ENCODE measurements at places on chromosomes 7 and 10.

DNA sequence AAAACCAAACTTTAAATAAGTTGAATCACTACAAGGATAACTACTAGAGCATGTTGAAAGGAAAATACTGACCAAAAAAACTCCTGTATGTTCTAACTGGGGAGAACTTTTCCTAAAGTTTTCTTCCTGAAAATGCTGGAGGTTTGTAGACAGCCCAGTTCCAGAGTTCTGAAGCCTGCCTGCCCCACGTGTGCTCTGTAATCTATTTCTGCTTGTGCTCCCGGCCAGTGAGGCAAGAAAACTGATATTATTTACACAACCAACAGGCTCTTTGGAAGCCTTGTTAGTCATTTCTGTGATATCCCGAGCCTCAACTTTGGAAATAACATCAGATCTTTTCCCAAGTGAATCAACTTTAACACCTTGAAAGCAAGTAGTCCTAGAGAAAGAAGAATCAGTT, 46.7 kb downstream of the ZFAND4 start:
- no peak for DNase-seq

- no peak for DNase-seq
Measured at GRCh38 chr7:73987298-73987697, 40.7 kb upstream of the ELN start.

- DNase-seq = no peak
Measured at GRCh38 chr7:45599851-45600706, 25.9 kb downstream of the ADCY1 start.

DNA sequence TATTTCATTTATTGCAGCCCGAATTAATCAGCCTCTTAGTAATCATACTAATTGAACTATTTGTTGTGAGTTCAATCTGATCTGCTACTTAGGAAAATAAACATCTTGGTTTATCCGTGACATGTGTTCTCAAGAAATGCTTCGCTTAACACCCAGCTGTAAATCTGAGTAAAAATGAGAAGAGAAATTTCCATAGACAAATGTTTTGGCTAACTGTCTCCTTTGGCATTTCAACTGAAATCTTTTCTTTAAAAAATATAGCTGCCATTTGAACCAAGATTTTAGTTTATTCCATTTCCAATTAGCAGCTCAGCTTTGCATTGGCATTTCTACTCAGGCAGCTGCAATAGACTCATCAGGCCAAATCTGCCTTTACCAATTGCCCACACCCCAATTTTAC, 180.5 kb upstream of the PTER start:
- no peak for DNase-seq

GRCh38 chr10:58937423-58937822, 239.0 kb upstream of the PHYHIPL start:
- no peak for DNase-seq

GRCh38 chr10:79244068-79244442, 103.2 kb upstream of the PPIF start:
- no peak for DNase-seq

DNA sequence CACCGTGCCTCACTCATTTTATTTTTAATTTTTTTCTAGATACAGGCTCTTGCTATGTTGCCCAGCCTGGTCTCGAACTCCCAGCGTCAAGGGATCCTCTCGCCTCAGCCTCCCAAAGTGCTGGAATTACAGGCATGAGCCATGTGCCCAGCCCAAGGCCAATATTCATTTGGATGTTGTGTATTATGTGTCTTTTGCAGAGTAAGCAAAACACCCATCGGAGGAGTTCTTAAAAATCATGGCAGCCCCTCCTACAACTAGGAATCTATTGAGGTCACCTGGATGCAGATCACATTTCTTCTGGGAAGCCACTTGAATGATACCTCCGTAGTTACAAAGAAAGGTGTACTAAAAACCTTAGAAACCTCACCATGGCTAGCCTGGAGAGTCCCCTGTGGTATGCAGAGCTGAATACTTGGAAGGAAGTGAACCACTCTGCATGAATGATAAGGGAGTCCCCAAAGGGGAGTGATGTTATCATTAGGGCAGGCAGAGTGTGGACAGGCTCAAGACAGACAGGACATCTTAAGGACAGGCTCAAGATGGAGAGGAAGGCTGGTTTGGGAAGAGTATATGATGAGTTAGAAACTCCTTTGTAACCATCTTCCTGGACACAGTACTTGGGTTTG, 185.7 kb downstream of the TAX1BP1 start:
- DNase-seq = no peak

DNA sequence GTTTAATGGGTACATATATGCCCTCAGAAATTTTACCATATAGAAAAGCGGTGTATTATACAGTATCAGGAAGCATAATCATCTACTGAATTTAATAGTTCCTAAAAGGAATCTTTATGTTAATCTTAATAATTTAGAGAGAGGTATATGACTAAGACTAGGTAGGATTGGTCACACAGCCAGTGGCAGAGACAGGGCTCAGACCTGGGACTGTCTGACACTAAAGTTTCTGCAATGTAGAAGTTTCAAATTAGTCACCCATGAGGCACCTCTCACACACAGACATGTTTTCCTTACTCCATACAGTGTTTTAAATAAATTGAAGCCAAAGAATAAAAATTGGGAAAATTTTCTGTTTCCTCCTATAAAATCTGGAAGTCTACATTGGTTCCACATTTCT, 72.8 kb upstream of the ADRA2A start:
- no peak for DNase-seq

DNA sequence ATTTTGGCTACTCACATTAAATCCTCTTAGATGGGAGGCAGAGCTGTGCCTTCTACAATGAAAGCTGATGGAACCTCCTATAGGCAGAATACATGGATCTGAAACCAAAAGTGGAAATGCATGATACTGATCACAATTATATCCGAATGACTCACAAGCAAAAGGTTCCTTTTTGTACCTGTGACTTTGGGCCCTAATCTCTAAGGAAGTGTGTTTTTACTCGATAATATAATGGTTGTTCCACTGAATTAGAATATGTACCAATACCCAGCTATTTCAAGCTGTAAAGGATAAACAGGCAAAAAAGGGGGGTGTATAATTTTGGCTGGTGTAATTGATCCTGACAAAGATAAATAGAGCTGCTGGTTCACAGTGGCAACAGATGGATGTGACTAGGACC, 17.6 kb upstream of the LAMB1 start:
- DNase-seq = no peak

GRCh38 chr10:69124563-69125268, 738 bp downstream of the VPS26A start:
- DNase-seq = no peak

DNA sequence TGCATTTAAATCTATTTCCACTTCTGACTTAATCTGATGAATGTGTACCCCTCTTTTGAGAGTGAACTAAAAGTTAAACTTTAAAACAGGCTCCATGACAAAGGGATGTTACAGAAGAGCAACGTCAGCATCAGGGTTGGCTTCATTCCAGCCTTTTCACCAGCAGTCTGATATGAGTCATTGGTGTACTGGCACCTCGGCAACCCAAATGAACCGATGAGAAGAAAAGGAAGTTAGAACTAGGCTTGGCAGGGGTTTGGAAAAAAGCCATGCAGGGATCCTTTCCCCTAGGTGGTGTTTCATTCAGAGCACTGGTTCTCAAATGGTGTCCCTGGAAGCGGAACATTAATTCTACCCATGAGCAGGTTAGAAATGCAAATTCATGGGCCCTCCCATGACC, 53.6 kb downstream of the SEC61G start:
- no peak for DNase-seq

DNA sequence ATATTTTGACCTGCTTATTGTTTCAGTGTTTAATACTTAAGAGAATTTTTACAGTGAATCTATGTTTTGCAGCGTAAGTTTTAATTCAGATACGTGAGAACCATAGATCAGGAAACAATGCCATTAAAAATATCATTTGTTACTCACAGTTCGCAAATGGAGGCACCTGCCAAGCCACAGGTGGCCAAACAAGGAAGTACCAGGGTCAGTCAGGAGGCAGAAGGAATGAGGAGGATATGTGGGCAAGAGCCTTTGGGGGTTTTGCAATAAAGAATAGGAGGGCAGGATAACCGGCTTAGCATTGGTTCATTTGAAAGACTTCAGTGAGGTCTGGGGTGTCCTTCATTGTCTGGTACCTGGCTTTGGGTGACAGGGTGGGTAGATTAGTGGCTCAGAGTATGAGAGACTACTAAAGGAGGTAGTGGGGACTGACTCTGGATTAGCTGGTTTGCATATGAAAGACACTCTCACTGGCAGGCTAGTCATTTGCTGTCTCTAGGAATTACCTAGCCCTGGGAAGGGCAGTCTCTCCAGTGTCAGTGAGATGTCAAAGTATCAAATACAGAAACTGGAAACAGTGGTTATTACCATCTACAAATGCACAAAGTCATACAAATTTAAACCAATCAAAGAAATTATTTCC, 132.2 kb upstream of the CAV2 start:
- no peak for DNase-seq

Measured in esophagus squamous epithelium (tissue), 5 donors.